Renal pelvis (tissue), 12 donors: ENCODE measurements at places on chromosomes 2 and 18. TPM values are rescaled to one million over a fixed set of nuclear protein-coding genes. Genes with fewer than 3 reads are reported as not detected.

GRCh38 chr2:24080701-24081100, 3.9 kb downstream of the TP53I3 start:
- DNase-seq, result no peak

DNA sequence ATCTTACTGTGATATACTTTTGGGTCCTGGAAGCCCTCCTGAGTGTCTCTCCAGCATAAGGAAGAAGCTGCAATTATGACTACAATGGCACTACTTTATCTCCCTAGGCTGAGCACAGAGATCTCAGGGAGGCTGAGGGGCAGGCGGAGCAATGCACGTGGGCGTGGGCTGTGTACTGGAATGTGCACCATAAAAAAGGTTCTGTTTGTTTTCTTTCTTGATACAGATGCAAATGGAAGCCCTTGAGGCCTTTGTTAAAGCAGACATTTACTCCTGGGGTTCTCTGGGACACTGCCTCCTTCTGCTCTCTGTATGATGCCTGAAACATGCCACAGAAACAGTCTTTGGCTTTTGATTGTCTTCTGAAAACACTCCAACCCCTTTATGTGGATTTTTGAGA, 79.1 kb upstream of the DLX2 start:
- no peak for DNase-seq

- no peak for DNase-seq
Observed at GRCh38 chr2:15864176-15864769, 76.1 kb upstream of the MYCN start.

DNA sequence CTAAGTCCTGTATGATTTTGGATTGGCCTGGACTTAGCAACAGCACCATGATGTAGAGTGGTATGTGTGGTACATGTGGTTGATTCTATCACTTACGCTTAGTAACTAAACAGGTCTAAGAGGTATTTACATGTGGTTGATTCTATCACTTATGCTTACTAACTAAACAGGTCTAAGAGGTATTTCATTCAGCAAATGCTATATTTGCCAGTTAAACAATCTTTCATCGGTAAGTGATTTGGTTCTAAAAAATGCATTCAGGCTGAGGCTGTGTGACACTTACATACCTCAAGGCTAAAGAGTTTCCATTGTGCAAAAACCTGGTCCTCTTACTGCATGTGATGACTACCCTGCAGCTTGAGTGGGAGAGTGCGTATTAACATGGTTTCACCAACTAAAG, 13.1 kb downstream of the EIF4E2 start:
- DNase-seq, result no peak

DNA sequence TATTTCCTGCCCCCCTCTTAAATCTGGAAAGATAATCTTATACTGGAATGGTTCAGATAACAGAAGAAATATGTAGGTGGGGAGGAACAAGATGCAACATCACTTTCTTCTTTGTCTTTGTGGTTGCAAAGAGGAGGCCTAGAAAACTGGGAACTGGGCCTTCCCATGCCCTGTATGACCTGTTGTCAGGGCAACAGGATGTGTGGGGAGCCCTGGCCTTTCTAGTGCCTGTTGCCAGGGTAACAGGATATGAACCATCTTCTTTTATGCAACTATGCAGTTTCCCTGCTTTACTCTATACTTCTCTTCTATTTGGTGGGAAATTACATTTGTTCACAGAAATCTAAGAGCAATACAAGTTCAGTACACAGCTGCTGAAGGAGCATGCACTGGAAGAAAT, 79.8 kb upstream of the PDE1A start:
- DNase-seq, result no peak

PSMA8 gene
- polyA plus RNA-seq, result not detected

CIDEA gene
- not detected for polyA plus RNA-seq

CXCR1 gene
- polyA plus RNA-seq, result not detected

SPHKAP gene
- 4.3 TPM for polyA plus RNA-seq

ATOH8 gene
- 15.6 TPM for polyA plus RNA-seq

RGPD4 gene
- not detected for polyA plus RNA-seq
